ENCODE measurements at places on chromosomes 5 and 9.

DNA sequence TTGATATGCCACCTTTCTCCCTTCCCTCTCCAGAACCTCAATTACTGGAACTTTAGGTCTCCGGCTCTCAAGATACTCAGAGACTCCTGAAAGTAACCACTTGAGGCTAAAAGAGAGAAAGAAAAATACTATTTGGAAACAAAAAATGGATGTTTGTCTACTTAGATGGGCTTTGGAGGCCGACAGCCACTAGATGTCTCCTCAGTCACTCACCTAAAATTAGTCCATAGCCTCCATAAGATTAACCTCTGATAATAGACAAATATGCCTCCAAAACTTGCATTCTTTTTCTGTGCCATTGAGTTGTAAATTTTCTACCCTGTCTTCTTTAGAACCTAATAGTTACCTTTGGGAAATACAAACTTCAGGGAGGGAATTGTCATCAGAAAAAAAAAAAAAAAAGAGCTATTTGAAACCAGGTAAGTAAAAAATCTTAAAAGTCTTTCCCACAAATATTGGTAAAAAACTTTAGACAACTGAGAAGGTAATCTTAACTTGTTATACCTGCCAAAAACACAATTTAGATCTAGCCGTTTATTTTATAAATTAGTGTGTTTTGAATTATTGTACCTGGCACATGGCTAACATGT, 11.2 kb upstream of the PCDH1 start:
- DNase-seq = no peak

DNA sequence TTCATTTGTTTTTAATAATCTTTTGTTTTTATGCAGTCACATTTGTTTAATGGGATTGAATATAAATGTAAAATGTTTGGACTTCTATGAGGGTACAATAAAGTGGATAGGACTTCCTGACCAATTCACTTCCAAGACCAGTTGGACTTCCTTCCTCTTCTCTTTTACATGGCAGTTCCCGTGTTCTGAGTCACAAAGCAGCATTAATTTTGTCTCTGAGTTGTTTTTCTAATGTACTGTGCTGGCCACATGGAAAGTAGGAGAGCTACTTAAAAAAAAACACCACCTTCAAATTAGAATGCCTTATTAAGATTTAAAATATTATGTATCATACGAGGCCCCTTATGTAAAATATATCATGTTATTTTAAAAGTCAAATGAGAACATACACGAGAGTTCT, 87.3 kb downstream of the CCDC171 start:
- no peak for DNase-seq

- DNase-seq = no peak
Observed at GRCh38 chr9:78525986-78526560, 229.1 kb downstream of the PSAT1 start.

- peak; percentile 89 for DNase-seq
Observed at GRCh38 chr5:150109921-150110320, 23.6 kb upstream of the CSF1R start.

DNA sequence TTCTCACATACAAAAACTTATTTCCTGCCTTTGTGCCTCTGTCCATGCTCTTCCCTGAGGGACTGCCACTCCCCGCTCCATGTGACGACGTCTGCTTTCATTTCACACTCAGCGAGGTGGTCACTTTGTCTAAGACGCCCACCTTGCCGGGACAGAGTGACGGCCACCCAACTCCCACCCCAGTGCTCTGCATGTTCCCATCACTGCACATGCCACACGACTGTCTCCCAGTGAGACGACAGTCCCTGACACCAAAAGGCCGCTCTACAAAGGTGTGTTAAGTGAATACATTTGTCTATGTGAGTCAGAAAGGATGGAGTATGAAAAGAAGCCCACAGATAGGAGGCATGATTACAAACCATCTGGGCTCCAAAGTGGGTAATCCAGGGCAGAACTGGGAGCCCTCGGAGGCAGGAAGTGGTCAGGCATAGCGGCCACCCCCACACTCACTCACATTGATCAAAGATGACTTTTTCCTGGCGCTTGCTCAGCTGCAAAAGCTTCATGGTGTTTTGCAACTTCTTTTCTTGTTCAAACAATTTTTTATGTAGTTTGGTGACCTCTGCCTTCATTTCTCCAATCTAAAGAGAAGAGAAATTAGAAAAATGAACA, 185.8 kb downstream of the CDK5RAP2 start:
- no peak for DNase-seq

- no peak for DNase-seq
Observed at GRCh38 chr5:83895860-83896259, 175.2 kb upstream of the HAPLN1 start.

DNA sequence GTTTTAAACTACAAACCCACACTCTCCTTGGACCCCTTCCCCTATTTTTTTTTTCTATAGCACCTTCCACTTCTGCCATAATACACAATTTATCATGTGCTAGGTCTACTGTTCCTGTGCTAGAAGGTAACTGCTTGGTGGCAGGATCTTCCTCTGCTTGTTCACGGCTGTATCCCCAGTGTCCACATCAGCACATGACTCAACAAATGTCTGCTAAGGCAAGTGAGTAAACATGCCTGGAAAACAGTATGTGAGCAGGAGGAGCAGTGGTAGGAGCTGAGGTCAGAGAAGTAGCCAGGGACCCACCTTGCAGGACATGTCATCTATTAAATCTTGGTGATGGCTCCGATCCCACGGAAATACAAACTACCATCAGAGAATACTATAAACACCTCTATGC, 79.4 kb downstream of the AUH start:
- no peak for DNase-seq

DNA sequence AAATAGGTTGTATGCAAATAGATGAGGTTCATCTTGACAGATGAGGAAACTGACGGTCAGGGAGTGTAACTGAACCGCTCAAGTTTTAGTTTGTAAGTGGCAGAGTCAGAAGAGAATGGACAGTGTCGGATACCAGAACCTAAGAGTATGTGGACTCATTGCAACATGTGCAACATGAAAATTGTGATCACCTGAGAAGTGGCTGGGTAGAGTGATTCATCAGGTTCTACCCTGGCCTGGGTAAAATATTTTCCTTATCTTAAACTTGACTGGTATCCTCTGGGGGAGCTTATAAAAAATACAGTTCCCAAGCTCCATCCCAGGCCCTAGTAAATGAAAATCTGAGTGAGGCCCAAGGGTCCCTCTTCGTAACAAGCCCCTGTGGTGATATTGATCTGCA, 35.2 kb upstream of the MIER3 start:
- DNase-seq = no peak

DNA sequence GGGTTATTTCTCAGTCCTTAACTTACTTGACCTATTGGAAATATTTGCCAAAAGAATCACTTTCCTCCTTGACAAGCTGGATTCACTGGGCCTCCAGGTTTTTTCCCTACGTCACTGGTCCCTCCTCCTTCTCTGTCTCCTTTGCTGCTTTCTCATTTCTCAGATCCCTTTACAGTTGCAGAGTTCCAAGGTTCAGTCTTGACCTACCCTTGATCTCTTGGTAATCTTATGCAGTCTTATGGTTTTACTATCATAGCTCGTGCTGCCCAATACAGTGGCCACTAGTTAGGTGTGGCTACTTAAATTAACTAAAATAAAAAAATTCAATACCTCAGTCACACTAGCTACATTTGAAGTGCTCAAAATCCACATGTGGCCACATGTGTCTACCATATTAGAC, 11.4 kb downstream of the SLC38A9 start:
- DNase-seq = no peak

- no peak for DNase-seq
Observed at GRCh38 chr9:113345190-113345589, 4.2 kb upstream of the BSPRY start.

DNA sequence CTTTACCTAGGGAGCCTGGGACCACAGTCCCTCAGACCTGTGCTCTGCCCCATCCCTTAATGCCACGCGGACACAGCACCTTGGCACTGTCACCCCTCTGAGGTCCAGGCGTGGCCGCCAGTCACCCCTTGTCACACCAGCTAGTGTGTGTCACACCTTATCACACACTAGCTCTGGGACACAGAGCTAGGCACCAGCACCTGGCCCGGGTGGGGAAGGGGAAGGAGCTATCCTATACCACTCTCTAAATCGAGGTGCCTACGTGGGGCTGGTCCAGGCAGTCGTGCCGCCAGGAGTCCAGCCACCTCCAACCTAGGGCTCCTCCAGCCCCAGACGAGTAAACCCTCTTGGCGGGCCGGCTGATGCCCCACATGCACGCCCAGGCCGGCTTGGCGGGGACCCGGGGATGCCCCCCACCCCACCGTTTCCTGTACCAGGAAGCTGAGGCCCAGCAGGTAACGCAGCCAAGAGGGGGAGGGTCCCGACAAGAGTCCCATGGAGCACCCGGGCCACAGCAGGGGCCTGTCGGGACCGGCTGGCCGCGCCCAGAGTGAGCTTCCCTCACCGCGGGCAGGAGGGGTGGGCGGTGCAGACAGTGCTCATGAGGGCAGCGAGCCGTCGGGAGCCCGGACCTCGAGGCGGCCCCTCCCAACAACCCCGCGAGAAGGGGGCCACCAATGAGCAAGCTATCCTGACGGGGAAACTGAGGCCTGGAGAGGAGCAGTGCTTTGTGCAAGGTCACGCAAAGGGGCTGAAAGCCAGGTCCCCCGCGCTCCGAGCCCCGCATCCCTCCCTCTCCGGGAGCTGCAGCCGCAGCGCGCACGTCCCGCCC, 550 bp downstream of the CORO2A start:
- DNase-seq = peak; percentile 85

DNA sequence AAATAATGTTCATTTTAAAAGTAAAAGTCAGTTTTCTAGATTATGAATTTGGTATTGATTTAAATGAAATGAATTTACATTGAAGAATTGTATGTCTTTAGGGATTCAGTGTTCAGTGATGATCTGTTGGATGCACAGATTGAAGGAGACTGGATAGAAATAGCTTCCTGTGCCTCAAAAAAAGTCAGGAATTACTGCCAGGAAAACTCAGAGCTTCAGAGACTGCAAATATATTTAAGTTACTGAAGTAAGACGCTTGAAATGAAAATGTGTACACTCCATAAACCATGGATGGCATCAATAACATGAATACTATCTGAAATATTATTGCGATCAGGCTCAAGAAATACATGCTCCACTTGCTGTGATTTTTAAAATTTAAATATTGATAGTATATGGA, 60.3 kb downstream of the ADCY2 start:
- DNase-seq = no peak

- DNase-seq = no peak
Observed at GRCh38 chr9:28050046-28050445, 476.8 kb upstream of the C9orf72 start.

DNA sequence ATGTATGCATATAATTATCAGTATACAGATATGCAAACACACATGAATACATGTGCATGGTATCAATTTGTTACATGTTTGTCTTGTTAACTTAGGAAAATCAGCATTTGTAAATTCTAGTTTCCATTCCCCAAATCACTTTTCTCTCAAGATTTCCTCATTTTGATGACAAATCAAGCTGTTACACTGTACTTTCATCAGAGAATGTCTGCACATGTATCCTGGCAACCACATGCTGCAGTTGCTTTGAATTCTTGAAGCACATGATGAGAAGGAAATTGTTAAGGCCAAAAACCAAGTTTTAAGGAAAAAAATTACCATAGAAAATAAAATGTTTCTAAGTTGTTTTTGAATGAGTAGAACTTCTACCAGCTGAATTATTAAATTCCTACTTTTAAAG, 1834.5 kb downstream of the EFNA5 start:
- DNase-seq = no peak

- no peak for DNase-seq
Observed at GRCh38 chr5:56587381-56588130, 227.8 kb upstream of the MAP3K1 start.

DNA sequence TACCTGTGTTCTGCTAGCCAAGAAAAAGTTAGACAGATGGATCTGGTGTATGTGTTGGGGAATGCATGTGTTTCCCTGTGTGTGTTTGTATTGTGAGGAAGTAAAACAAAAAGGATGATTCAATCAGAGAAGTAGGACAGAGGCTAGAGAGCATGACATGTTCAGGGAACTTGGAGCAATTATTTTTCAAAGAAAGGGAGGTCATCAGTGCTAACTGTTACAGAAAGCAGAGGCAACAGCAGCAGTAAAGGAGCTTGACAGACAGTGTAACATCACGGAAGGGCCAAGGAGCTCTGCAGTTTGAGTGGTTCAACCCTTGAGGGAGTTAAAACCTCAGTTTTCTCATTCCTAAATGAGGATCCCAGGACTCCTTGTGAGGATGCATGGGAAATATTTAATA, 13.2 kb downstream of the SPINK1 start:
- no peak for DNase-seq

DNA sequence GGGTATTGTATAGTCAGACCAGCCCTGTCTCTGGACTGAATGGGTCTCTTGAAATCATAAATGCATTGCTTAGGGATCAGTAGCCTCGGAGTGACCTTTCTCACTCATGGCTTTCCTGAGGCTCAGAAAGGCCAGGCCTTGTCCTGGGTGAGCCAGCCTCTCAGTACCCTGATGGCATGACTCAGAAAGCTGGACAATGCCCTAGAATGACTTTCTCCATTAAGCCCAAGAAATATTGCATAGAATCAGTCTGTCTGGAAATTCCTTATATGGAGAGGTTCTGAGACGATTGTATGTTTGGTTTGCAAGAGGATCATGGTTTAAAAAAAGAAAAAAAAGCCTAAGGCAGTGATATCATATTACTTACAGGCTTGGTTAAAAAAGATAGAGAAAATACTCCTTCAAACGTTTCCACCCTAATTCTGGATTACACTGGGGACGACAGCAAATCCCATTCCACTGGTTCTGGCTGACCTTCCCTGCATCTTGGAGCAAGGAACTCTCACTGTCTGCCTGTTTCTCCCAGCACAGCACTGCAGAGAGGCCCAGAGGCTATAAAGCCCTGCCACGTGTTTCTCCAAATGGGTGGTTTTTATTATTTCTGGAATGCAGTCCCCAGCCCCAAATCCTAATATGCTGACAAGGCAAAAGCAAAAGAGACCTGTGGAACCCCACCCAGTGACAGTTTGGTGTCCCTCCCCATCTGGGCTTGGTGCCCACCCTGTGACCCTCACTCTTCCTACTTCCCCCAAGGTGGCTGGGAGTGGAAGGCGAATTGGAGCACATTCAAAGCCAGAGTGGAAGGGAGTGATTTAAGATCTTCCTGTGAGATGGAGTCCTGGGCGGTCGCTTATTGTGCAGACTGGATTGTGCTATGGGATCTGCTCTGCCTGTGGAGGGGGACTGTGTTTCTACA, 34.4 kb downstream of the MAP1B start:
- DNase-seq = no peak

- no peak for DNase-seq
Observed at GRCh38 chr9:125634040-125634717, 72.8 kb downstream of the MAPKAP1 start.

DNA sequence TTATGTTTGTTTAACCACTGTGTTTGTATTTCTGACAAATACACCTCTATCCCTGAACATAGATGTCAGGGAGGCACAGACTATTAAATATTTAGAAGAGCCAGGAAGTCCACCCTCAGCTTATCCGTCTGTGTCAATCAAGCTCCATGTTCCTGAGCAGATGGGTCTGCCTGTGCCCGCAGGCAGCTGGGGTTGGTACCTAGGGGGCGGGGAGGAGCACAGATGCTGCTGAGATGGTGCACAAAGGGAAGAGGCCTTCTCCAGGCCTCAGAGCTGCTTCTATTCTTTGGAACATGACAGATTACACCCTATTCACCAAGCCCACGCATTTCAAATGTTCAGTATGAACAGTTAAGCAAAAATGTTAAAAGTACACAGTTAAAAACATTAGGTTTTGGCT, 142.1 kb downstream of the EPB41L4A start:
- DNase-seq = no peak
